ENCODE measurements at places on chromosomes 3 and 15. TPM values are rescaled to one million over a fixed set of nuclear protein-coding genes. Genes with fewer than 3 reads are reported as not detected.

- DNase-seq = no peak
These were observed 31.0 kb downstream of the TRIM42 start for GRCh38 chr3:140708815-140709214.

DNA sequence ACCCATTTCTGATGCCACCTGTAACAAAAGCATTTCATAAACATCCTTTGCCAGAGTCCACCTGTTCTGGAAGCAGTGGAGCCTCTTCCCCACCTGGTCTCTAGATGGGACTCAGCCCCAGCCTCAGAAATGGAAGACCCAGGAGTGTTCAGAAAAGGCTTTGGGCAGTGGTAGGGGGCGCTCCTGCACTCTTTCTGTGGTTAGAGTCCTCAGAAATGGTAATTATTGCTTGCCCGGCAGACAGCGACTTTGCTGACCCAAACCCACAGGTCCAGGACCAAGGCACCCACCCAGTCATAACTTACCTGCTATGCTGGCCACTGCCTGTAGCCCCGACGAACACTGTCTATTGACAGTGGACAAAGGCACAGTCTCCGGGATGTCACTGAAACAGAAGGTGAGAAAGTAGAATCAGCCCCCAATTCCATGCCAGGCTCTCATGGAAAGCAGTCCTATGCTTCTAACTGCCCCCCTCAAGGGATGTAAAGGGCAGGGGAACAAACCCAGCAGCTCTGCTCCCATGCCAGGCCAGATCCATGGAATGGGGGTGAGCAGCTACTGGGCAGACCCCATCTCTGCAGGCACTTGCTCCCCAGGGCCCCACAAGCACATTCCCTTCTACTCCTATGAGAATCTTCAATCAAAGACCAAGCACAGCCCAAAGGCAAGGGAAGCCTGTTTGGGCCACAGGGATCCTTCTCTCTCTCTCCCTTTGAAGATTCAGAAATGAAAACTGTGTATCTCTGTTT is 5.1 kb downstream of the ACAA1 start:
- DNase-seq = no peak

DNA sequence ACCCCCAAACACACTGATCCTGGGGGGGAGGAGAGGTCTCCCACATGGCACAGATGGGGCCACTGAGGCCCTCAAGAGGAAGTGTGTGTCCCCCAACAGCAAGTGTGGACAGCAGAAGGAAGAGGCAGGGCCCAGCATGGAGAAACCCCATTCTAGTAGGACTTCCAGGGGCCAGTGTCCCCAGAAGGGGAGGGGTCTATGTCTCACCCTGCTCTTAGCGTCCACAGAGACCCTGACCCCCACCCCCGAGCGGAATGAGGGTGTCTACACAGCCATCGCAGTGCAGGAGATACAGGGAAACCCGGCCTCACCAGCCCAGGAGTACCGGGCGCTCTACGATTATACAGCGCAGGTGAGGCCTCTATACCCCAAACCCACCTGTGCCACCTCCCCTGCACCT is 35.3 kb downstream of the TSPAN3 start:
- no peak for DNase-seq

DNA sequence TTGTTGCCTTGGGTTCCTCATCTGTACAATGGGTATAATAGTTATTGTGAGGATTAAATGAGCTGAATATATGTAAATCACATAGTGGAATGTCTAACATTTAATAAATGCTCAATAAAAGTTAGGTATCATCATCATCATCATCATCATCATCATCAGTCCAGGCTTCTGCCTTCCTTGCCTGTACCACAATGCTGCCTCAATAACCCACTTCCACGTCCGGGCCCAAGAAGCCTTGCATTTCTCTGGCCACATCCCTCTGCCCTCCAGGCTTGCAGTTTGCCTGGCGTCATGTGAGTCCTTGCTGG is 137.4 kb downstream of the THSD4 start:
- no peak for DNase-seq

GUCA1C gene
- 0.55 TPM for polyA plus RNA-seq

A4GNT gene
- polyA plus RNA-seq = 0.68 TPM

GOLGA6L6 gene
- not detected for polyA plus RNA-seq

CCNB2 gene
- 39.4 TPM for polyA plus RNA-seq

GREM1 gene
- polyA plus RNA-seq = 7.2 TPM

HYAL2 gene
- 69.5 TPM for polyA plus RNA-seq
